CD4-positive, alpha-beta T cell treated with Interleukin-2 at 100 ng/mL for 4 hours (primary cell): ENCODE measurements at places on chromosomes 16 and 17.

DNA sequence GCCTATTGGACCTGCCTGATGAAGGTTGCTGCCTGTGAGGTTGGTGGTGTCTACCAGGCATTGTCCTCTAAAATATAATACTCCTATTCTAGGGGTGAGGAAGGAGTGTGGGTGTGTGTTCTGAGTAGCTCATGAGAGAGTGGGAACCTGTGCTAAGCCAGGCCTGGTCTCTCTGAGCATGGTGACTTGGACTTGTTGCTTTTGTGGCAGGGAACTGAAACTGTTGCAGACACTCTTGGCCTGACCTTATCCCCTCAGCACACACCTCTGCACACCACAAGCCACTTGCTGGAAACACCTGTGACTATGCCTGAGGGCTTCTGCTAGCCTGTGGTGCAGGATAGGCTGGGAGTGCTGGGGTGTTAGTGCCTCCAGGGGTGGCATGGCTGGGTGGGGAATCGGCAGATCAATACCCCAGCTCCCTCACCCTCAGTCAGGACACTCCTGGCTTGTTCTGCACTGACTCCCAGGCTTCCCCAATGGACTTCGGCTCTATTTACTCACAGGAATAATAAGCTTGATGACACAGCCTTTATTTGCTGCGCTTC is 29.9 kb downstream of the PLCG2 start:
- DNase-seq: peak; percentile 22

GRCh38 chr17:4663711-4664110 is 22.2 kb upstream of the ALOX15 start:
- no peak for DNase-seq

- DNase-seq: no peak
These were observed 34.2 kb upstream of the ZNF469 start for GRCh38 chr16:88348377-88349152.

GRCh38 chr16:747978-748746 is 7.4 kb upstream of the CIAO3 start:
- DNase-seq: no peak

DNA sequence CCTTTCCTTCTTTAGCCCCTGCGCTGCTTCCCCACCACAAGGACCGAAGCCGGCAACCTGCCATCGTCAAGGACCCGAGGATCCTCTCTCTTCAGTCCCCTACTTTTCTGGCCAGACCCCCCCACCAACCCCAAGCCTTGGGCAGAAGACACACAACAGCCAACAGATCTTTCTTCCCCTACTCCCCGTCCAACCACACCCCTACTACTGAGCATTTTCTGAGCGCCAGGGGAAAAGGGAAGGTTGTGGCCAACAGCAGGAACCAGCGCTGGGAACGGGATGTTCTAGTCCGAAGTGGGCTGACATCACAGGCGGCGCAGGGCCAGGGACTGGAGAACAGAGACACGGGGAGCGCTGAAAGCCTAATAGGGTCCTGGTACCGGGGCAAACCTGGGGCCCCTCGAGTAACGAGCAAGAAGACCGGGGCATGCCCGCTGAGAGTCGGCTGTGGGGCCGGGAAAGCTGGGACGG is 528 bp downstream of the PER1 start:
- no peak for DNase-seq

- no peak for DNase-seq
These were observed 18.4 kb downstream of the PIMREG start for GRCh38 chr17:6462692-6463091.

- DNase-seq: no peak
These were observed 189.1 kb downstream of the CEP112 start for GRCh38 chr17:66002812-66003211.

DNA sequence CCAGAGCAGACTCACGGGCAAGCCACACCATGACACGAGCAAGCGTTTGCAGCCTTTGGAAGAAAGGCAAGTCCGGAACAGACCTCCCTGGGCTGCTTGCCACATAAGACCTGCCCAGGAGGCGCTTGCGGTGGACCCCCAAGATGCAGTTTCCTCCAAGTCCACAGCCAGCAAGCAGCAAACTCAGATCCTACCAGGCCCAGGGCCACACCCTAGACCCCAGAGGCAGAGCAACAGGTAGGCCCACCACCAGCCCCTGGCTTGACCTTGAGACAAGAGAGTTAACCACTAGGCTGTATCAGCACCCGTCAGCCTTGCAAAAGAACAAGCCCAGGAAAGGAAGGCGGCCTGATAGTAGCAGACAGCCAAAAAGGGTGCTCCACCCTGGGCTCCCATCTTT is 2.3 kb downstream of the FAAP100 start:
- no peak for DNase-seq

DNA sequence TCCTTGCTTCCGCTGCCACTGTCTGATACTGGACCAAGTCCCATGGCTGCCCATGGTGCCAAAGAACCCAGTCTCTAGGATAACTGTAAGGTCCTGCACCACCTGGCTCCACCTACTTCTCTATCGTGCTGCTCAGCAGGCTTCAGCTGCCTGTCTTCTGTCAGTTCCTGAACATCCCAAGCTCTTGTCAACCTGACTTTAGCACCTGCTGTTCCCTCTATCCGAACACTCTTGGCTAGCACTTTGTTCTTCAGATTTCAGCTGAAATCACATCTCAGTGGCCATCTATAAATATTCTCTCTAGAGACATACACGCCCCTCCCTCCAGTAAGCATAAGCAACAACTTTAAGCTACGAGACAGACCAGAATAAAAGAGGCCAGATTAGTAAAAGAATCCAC is 15.0 kb upstream of the TMEM101 start:
- DNase-seq: no peak

GRCh38 chr16:59993101-59993500 is 1259.0 kb upstream of the GOT2 start:
- DNase-seq: no peak

DNA sequence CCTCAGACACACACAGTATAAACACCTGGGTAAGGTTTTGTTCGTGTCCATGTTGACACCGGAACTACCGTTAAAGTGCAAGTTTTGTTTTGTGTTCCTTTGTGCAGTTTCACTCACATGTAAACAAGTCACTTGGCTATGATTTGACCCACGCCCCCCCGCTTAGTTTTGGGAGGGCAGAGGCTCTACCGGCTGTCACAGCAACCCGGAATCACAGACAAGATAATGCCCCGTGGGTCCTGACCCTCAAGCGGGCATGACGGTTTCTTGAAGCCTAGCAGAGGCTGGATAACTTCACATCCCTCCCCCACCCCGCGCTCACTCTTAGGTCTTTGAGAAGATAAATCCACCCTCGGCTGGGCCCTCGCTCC is 1.7 kb downstream of the RASD1 start:
- no peak for DNase-seq

DNA sequence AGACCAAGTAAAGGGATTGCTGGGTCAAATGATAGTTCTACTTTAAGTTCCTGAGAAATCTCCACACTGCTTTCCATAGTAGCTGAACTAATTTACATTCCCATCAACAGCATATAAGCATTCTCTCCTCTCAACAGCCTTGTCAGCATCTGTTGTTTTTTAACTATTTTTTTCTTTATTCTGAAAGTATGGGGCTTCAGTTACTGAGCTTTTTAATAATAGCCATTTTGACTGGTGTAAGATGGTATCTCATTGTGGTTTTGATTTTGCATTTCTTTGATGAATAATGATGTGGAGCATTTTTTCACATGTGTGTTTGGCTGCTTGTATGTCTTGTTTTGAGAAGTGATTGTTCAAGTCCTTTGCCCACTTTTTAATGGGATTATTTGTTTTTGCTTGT is 2.5 kb downstream of the KRTAP2-2 start:
- no peak for DNase-seq

- no peak for DNase-seq
These were observed 237.1 kb upstream of the DYNLRB2 start for GRCh38 chr16:80303691-80304090.

DNA sequence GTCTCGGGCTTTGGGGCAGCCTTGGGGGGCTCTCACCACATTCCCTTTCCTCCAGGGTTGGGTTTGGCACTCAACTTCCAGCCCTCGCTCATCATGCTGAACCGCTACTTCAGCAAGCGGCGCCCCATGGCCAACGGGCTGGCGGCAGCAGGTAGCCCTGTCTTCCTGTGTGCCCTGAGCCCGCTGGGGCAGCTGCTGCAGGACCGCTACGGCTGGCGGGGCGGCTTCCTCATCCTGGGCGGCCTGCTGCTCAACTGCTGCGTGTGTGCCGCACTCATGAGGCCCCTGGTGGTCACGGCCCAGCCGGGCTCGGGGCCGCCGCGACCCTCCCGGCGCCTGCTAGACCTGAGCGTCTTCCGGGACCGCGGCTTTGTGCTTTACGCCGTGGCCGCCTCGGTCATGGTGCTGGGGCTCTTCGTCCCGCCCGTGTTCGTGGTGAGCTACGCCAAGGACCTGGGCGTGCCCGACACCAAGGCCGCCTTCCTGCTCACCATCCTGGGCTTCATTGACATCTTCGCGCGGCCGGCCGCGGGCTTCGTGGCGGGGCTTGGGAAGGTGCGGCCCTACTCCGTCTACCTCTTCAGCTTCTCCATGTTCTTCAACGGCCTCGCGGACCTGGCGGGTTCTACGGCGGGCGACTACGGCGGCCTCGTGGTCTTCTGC is 8.4 kb downstream of the SLC16A3 start:
- no peak for DNase-seq

DNA sequence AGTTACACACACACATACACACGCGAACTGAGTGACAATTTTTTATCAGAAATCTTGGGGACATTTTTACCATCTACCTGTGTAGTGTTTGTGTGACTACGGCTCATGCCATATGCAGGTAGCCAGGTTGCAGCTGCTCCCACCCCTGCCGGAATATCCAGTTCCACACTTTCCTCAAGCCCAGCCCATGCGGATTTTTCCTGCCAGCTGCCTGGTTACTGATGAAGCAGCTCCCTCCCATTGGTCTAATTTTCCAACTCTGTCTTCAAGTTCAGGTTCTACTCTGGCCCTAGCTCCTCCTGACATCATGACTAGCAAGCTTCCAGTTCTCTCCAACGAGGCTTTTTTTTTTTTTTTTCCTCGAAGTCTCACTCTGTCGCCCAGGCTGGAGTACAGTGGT is 4.8 kb downstream of the GSG1L2 start:
- no peak for DNase-seq

DNA sequence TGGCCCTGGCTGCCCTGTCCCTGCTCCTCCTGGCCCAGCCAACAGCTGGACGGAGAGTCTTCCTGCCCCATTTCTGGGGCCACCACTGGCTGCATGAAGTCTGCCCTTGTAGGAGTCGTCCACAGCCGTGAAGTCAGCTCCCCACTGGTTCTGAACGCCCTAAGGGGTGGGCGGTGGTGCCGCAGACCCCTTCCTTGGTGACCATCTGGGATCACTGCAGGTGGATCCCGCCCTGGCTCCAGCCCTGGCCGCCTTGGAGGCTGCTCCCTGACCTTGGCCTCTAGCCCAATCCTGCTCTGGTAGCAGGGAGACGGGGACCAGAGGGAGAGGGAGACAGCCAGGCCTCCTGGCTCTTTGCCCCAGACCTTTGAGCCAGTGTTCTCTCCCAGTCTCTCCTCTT is 35.4 kb downstream of the MGAT5B start:
- DNase-seq: no peak

- no peak for DNase-seq
These were observed 177.1 kb upstream of the WSCD1 start for GRCh38 chr17:5892921-5893675.

DNA sequence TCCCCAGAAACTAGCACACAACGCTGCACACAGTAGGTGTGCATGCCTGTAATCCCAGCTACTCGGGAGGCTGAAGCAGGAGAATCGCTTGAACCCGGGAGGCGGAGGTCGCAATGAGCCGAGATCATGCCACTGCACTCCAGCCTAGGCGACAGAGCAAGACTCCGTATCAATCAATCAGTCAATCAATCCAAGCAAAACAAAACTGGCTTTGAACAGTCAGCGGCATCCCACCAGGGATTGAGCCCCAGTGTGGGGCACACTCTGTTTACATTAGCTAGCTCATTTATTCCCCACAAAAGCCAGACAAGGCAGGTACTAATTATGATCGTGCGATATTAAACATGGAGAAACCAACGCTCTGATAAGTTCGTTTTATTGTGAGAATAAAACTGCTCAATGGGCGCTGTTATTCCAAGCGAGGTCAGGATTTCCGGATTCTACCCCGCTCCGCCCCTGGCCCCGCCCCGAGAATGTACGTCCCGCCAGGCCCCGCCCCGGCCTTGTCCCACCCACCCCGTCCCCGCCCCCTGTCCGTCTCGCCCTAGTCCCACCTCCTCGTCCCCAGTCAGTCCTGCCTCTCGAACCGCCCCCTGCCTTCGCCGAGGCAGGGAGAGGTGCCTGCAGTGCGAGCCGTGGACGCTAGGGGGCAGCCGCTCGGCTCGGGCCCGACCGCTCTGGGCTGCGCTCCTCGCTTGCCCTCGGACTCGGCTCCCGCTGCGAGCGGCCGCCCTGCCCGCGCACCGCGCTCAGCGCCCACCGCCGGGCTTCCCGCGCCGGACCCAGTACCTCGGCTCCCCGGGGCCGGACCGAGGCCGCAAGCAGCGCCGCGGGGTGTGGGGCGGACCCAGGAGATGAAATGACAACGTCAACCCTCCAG is at the start of gene VPS4A:
VPS4A (plus strand) TSS at position 698 of the 880 bp plus-strand sequence; CDS start at position 860, 162 bp downstream.
- peak; percentile 98 for DNase-seq

DNA sequence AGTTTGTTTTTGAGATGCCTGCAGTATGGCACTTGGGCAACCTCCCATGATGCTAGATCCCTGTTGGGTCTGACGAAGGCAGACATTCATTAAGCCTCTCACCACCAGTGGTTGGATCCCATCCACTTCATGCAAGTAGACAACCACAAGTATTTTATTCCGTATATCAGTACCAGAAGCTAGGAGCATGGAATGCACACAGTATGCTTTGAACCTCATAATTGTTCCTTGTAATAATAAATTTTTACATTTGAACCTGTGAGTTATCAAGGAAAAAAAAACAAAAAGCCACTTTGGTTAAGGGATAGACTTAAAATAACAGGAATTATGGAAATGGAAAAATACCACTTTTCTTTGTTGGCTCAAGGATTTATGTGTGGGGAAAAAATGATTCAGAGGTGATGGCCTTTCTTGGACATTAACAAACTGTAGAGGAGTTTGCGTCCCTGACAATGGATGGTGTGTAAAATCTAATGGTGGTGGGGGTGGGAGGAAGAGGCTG is 107.1 kb upstream of the KCNJ16 start:
- no peak for DNase-seq

DNA sequence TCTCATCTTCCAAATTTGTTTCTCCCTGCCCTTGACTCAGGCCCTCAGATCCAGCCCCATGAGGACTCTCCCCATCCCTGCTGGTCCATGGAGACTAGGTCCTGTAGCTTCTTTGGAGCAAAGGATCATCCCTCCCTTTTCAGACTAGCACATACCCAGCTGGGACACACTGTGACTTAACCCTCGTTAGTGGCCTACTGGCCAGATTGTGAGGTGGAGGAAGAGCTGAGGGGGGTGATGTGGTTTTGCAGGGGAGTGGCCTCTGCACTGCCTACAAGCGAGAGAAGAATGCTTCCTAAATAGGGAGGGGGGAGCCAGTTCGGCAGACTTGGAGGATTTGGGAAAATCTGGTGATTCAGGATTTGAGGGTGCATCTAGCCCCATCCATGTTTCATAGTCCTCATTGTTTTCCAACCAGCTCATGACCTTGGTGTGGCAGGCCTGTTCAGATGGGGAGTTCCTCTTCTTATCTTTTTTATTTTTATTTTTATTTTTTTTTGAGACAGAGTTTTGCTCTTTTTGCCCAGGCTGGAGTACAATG is 47.8 kb upstream of the SLC47A1 start:
- DNase-seq: no peak
